ENCODE measurements at places on chromosomes 13 and 19.

GRCh38 chr19:38206006-38206745 is 17.8 kb downstream of the DPF1 start:
- DNase-seq, result no peak

- DNase-seq, result peak; percentile 44
Observed at GRCh38 chr13:33649212-33649878, 168.6 kb upstream of the RFC3 start.

- DNase-seq, result no peak
Observed at GRCh38 chr19:2235381-2236063, 607 bp downstream of the PLEKHJ1 start.

DNA sequence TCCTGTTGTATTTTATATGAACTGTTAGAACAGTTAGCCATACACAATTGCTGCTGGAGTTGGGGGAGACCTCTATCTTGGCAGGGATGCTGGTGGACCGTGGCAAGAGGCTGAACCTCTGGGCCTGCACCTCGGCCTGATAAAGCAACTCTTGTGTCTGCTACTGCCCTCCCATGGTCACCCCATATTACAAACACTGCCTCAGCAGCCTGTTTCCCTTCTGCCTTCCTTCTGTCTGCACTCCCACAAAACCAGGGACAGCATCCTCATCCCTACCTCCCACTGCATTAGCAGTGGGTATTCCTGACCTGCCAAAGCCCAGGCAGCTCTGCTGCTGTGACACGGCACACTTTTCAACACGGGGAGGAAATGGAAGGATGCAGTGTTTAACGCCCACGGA is 456.4 kb downstream of the FGF14 start:
- DNase-seq, result peak; percentile 13

- DNase-seq, result no peak
Observed at GRCh38 chr19:45142726-45143110, 18.1 kb downstream of the NKPD1 start.

- no peak for DNase-seq
Observed at GRCh38 chr19:16400911-16401591, 70.7 kb downstream of the EPS15L1 start.

DNA sequence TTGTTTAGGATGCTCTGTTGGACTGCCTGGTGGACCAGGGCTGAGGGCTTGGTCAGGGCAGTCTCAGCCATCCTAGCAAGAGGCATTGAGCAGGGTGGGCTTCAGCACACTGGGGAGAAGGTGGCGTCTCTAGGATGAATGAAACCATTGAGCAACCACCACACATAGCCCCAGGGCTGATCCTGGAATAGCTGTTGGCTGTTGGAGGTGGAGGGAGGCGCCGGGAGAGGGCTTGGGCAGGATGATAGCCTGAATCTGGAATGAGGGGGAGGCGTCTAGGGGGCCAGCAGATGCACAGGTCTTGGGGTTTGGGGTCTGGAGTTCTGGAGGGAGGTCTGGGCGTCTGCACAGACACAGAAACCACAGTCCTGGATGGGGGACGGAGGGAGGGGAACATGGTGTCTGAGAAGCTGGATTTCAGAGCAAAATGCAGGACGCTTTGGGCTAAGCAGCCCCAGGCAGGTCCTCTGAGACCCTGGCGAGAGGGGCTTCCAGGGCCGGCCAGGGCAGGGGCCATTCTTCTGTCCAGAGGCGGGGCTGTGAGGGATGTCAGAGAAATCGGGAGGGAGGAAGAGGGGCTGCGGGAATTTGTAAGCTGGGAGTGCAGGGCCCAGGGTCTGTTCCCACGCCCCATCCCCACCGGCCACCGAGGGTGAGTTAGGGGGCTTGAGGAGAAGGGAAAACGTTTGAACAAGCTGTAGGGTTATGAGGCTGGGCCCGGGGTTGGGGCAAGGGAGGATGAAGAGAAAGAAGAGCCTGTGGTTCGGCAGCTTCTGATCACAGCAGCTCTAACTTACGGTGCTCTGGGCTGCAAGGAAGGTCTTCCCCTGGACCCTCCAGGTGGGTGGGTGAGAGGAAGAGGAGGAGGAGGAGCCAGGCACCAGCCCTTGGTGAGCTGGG is 5.2 kb downstream of the TRAPPC5 start:
- no peak for DNase-seq

DNA sequence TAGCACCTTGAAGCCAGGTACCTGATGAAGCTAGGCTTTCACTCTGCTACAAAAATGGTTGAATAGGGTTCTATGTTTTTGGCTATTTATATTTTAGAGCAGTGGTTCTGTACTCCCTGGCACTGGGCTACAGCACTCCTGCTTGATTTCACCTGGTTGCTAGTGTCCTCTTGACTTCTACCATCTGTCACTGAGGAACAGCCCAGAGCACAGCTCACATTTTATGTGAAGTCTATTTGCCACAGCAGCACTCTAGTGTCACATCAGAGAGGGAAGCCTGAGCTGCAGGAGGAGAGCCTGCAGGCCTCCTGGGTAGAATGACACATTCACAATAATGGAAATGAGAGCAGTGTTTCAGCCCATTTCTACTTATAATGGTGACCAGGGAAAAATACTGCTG is 184.2 kb downstream of the ZNF486 start:
- no peak for DNase-seq

DNA sequence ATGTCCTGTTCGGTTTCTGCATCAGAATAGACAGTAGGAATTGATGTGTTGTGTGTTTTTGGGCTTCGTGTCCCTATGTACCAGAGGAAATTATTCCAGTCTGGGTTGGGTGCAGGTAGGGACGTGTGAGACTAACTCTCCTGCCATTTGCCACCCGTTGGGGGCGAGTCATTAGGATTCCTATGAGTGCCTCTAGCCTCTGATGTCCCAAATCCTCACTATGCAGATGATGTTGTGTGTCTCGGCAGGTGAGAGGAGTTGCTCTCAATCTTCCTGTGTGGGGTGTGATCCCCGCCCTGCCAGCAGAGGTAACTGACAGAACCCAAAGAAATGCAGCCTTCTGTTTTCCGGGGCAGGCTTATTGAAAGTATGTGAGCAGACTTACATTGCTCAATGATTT is 31.2 kb upstream of the ZNF331 start:
- no peak for DNase-seq

DNA sequence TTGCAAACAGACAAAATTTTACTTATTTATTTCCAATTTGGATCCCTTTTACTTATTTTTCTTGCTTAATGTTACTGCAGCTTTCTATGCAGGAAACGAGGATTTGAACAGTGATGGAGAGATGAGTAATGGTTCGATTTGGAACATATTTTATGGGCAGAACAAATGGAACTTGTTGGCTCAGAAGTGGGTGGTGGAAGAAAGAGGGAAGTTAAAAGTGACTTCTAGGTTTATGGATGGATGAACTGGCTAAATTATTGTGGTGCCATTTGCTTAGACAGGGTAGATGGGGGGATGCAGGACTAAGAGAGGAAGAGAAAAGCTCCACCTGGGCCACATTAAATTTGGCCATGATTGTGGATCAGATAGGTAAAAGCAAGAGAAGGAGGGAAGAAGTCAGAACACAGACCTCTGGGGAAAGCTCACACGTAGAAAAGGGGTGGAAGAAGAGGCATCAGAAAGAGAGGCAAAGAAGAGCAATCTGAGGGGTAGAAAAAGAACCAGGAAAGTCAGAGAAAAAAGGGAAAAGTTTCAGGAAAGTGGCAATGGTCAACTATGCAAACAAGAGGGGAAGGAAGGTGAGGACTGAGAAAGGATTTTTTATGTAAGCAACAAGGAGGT is 768 bp upstream of the CYSLTR2 start:
- no peak for DNase-seq

GRCh38 chr13:30255696-30256095 is 51.7 kb downstream of the KATNAL1 start:
- no peak for DNase-seq

DNA sequence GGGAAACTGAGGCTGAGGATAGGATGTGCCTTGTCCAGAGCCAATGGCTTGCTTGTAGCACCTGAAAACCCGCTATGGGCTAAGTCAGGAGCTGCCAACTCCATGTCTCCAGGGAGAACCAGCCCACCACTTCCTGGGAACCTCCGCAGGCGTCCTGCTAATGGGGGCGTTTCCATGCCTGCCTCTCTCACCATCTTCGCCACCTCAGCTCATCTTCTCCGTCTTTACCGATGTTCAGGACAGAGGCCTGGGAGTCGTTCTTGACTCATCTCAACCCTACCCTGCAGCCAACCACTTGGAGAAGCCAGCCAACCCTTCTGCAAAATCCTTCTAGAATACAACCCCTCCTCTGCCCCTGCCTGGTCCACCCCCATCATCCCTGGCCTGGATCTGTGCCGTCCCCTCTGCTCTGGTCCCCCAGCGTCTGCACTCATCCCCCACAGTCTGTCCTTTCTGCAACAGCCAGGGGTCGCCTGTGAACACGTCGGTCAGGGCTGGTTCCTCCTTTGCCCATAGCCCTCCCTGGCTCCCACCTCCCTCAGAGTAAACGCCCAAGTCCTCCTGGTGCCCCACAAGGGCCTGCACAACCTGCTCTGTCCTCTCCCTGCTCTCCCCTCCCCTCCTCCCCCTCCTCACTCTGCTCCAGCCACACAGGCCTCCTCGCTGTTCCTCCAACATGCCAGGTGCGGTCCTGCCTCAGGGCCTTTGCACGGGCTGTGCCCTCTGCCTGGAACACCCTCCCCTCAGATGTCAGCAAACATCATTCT is 31.0 kb downstream of the PTPRS start:
- DNase-seq, result no peak

DNA sequence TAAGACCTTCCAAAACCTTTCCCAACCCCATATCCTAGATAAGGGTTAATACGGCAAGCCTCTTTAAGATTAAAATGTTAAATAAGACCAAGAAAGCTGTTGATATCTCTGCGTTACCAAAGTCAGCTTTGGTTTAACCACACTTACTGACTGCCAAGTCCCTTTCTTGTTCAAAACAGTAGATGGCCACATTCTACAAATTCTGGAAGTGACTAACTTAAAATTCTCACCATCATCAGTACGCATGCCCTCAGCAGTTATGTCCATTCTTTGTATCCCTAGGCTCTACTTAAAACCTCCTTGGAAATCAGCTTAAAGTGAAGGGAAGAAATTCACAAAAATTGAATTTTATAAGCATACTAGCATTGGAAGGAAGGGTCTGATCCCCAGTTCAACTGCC is 23.6 kb downstream of the SOHLH2 start:
- peak; percentile 14 for DNase-seq

DNA sequence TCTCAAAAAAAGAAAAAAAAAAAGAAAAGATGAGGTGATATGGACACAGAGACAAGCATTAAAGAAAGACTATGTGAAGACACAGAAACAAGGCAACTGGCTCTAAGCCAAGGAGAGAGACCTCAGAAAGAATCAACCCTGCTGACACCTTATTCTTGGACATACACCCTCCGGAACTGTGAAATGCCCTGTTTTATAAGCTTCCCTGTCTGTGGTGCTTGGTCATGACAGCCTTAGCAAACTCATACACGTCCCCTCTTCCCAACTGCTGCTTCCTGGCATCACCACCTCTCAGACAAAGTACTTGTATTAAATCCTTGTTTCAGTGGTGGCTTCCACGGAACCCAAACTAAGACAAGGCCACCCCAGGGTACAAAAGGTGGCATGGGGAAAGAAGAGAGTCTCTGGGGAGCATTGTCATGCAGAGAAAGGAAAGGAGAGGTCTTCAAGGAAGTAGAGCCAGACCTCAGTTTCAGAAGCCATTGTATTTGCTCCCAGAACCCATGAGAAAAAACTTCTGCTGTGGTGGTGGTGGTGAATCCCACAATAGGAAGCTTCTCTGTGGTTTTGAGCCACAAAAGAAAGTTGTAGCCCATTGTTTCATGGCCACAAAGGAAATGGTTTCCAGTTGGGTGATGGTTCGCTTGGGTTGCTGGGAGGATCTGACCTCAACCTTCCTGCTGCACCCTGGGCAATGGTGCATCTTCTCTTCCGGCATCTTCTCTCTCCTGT is 16.3 kb upstream of the TSPAN16 start:
- DNase-seq, result no peak

GRCh38 chr19:4542896-4543841 is 3.3 kb upstream of the LRG1 start:
- DNase-seq, result no peak

GRCh38 chr13:93927431-93927830 is 552.1 kb downstream of the DCT start:
- peak; percentile 33 for DNase-seq

- no peak for DNase-seq
Observed at GRCh38 chr19:3440082-3440481, 40.2 kb downstream of the SMIM24 start.

- DNase-seq, result peak; percentile 95
Observed at GRCh38 chr13:76677043-76677442, 209.2 kb downstream of the KCTD12 start.

GRCh38 chr13:76331943-76332712 is 554.1 kb downstream of the KCTD12 start:
- peak; percentile 94 for DNase-seq

GRCh38 chr13:35791184-35791851 is 314.8 kb upstream of the MAB21L1 start:
- peak; percentile 57 for DNase-seq

- no peak for DNase-seq
Observed at GRCh38 chr13:31199527-31199848, 287 bp upstream of the B3GLCT start.

DNA sequence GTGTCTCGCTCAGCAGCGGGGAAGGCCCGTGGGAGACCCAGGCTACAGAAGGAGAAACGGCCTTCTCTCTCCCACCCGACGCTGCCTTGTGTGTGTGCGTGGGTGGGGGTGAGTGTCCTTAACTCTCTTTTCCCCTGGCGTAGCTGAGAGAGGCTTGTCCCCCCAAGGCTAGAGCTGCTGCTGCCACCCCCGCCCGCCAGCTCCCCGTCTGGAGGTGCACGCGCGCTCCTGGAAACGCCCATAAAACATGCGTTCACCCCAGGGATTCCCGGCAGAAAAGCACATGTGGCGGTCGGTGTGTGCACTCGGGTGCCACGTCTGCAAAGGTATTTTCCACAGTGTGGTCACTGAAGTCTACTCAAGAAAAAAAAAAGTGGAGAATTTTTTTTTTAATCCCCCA is 36.1 kb downstream of the GADD45B start:
- DNase-seq, result no peak

DNA sequence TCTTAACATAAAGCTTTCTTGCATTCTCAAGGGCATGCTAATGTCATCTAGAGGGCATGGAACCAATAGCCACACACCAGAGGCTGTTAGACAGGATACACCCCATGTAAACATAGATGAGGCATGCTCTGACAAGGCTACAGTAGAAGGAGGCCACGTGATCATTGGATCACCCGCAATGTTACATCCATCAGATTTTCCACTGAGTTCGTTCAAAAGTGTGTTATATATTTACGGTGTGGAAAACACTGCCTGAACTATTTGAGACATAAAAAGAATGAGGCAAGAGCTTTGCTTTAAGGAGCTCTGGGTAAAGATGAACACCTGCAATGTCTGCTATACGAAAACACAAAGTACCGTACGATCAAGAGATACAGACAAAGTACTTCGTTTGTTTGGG is 817.5 kb upstream of the SLC10A2 start:
- peak; percentile 18 for DNase-seq

GRCh38 chr19:18007044-18007916 is 690 bp upstream of the ARRDC2 start:
- DNase-seq, result peak; percentile 81

GRCh38 chr19:55109527-55110291 is 7.7 kb downstream of the PPP1R12C start:
- no peak for DNase-seq

GRCh38 chr13:49410006-49410405 is 33.9 kb downstream of the CAB39L start:
- DNase-seq, result peak; percentile 45

GRCh38 chr13:48505012-48505411 is 27.9 kb downstream of the RCBTB2 start:
- DNase-seq, result no peak

- DNase-seq, result peak; percentile 53
Observed at GRCh38 chr13:96796091-96796633, 198.1 kb downstream of the OXGR1 start.

All from choroid plexus epithelial cell (primary cell).